ENCODE measurements at places on chromosomes 16 and 17. TPM values are rescaled to one million over a fixed set of nuclear protein-coding genes. Genes with fewer than 3 reads are reported as not detected.
A peak's percentile ranks its signal among the peaks of the same experiment; 100 is the strongest.

The PIMREG gene
- total RNA-seq: 4.6 TPM

The CD300H gene
- not detected for total RNA-seq

DNA sequence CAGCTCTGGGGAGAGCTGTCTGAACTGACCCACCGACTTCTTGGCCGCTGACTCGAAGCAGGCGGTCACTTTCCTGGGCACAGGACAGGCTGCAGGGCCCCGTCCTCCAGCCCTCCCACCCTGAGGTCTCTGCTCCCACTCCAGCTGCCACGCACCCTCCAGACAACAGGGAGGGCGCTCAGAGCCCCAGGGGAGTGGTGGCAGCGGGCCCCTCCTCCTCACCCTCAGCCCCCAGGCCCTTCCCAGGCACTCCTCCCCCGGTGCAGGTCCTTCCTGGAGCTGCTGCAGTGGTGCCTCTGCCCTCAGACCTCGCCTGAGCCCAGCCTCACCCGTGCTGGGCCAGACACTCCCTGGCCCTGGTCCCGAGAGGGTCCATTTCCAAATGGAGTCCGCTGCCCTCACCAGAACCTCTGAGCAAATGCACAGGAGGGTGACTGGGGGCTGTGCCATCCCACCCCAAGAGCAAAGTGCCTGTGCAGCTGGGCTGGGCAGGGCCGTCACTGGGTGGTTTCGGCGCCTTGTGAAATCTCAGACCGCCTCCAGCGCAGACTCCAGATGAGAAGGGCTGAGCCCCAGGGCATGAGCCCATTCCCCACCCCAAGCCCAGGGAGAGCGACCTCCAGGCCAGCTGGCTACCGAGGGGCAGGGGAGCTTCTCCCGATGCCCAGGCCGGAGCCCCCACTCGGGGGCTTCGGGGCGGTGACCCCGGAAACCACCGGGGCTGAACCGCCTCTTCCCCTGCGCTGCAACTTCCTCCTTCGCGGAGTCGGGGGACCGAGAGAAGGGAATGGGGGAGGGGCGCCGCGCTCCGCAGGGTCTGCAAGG is 717 bp downstream of the CYBA start:
- DNase-seq: peak; percentile 85

DNA sequence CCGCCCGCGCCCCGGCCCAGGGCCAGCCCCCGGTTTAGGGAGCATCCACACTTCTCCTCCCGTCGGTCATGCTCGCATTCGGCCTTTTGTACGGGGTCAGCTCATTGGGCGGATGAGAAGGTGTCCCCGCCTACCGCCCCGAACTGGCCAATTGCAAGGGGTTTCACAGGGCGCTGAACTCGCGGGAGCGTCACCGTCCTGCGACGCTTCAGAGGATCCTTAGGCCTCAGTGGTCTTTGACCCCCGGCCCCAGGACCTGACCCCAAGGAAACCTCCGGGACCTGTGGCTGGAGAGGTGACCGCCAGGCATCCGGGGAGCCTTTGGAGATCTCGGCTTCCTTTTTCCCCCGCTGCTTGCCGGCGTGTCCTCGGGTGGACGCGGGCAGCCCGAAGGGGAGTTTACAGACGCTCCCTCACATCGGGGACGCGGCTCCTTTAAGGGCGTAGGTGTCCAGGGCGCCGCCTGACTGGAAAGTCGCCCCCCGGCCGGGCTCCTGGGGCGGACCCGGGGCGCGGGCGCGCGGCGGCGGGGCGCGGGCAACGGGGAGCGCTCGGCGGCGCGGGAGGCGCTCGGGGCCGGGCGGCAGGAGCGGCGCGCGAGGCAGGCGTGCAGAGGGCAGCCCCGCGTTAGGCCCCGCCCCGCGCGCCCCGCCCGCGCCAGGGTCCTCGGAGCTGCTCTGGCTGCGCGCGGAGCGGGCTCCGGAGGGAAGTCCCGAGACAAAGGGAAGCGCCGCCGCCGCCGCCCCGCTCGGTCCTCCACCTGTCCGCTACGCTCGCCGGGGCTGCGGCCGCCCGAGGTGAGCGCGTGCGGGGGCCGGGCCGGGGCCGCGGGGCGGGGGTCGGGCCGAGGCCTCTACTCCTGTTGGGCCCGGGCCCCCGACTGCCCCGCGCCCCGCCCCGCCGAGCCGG is at the start of gene UBE2I:
TSS of gene UBE2I (plus strand) at position 660 of the 909 bp plus-strand sequence. CDS start 4,395 bp downstream, outside the sequence.
- DNase-seq: peak; percentile 99

DNA sequence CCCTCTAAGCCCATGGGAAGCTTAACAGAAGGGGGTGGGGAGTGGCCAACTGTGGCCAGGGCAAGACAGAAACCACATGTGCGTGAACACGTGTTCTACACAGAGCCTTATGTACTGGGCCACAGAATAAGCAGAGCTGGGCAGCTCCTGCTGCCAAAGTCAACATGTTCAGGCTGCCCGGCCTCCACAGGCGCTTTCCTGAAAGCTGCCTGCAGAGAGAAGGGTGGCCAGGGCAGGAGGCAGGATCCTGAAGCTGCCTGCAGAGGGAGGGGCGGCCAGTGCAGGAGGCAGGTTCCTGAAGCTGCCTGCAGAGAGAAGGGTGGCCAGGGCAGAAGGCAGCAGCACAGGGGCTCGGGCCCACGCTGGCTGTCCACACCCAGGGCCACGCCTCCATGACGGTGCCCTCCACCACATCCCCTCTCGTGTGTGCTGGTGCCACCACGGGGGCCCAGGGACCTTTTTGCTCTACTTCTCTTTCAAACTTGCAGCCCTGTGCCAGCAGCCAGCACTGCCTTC is 79.5 kb downstream of the ANKRD11 start:
- peak; percentile 71 for DNase-seq

- DNase-seq: no peak
Observed at GRCh38 chr17:57412520-57413096, 156.3 kb downstream of the MSI2 start.

- DNase-seq: no peak
Observed at GRCh38 chr16:67669499-67670101, 3.0 kb downstream of the C16orf86 start.
